ENCODE measurements at places on chromosomes 12 and 14.

GRCh38 chr12:53267306-53267998 is 647 bp upstream of the ESPL1 start:
- DNase-seq = no peak

- peak; percentile 21 for DNase-seq
These were observed 984.8 kb downstream of the TMEM121 start for GRCh38 chr14:106511006-106511799.

- DNase-seq = no peak
These were observed 91.9 kb downstream of the DPF3 start for GRCh38 chr14:72801836-72802587.

DNA sequence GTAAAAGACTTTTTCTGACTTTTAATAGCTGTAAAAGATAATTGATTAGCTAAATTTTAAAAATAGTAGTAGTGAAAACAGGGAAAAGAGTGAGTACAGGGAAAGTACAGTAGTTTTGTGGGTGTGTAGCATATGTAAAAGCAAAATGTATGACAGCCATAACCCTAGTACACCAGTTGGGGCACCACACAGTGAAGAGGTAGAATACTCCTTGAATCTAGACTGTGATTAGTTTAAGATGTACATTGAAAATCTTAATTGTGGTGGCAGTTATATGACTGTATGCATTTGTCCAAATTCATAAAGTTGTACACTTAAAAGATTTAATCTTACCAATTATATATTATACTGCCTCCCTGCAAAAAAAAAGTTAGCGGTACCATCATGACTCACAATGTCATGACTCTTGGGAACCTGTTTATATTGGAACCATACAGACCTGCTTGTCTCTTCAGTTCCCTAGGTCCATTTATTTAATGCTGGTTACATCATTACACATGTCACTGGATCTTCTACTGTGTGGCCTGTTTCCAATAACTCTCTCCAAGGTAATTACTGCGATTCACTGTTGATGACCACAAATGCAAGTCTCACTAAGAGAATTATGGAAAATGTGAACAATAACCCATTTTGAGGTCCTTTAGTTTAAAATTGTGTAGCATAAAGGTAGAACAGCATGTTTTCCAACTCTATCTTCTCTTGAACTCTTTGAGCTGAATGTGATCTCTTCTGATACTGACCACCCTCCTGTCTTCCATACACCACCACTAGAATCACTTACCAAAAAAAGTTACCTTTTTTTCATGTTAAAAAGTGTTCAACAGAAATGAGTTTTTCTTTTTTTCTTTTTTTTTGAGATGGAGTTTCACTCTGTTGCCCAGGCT is 264.2 kb upstream of the AMIGO2 start:
- no peak for DNase-seq

DNA sequence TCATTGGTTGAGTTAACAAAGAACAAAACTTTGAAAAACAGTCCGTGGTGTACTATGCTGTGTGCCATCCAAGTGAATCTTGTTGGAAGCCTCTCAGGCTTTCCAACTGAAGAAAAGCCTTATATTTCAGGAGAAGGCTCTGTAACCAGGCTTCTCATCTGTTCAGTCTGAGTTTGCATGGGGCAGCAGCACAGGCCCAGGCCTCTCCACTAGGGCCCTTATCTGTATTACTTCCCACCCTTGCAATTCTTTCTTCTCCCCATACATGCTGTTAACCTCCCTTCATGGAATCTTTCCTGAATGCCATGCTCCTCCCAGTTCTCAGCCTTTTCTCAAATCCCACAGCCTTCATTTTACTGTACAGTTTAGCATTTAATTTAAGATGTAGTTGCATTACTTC is 28.3 kb downstream of the FRMD6 start:
- no peak for DNase-seq

- no peak for DNase-seq
These were observed 14.1 kb downstream of the GPX2 start for GRCh38 chr14:64928239-64929013.

DNA sequence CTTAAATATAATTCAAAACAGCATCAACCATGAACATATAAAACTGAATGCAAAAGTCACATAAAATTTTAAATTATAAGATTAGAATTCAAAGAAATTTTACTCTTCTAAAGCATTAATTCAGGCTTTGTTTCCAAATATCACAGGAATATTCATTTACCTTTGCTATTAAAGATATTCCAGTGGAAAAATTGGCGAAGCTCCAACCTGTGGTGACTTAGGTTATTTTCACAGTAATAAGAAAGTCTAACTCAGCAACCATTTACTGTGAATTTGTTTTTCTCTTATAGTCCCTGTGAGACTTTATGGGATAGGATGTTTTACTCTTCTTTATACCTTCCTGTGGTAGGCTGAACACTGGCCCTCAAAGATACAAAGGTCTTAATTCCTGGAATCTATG is 3.2 kb downstream of the WDR89 start:
- no peak for DNase-seq

- no peak for DNase-seq
These were observed 10.3 kb upstream of the SP7 start for GRCh38 chr12:53346491-53346890.

DNA sequence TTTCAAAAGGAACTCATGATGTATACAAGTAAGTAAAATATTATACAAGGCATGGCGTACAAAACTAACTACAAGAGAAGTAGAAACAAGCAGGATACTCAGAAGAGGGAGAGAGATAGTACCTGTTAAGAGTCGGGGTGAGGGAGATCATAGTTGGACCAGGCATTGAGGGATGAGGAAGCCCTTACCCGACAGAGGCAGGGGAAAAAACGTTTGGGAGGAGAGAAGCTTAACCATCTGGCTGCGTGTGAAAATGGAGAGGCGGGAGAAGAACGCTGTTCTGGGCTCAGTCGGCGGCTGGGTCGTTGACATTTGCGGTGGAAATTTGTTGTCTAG is 575 bp upstream of the FMNL3 start:
- DNase-seq = no peak

GRCh38 chr12:58277231-58277630 is 335.9 kb downstream of the ATP23 start:
- no peak for DNase-seq

- DNase-seq = no peak
These were observed 321.3 kb downstream of the AEBP2 start for GRCh38 chr12:19760611-19761010.

DNA sequence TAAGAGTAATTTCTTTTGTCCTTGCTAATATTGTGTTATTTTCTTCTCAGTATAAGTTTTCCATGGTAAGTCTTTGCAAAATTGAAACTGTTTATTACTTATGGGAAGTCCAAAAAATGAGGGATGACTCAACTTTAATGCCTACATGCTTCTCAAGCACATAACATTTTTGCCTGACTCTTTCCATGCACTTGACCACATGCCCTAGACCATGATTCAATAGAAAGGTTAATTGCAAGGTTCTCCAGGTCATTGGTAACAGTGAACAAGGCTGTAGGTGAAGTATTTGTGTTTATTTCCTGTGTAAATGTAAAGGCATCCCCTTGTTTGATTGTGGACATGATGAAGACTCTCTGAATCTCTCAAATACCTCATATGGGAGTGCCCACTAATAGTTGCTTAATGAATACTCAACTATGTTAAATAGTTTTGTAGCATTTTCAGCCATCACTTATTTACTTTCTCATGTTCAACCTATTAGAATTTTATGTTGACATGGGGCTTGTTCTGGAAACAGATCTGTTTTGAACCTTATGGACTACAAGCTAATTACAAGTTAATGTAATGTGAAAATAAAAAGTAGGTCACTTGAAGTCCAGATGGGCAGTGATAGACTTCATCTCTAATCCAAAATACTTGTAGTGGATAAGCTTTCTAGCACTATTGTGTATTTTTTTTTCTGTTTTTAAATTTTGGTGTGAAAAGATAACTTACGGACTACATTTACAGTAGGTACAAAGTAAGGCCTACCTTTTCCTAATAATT is 131.7 kb downstream of the TMTC2 start:
- no peak for DNase-seq

- peak; percentile 9 for DNase-seq
These were observed 503 bp downstream of the FBXO21 start for GRCh38 chr12:117189725-117190209.

DNA sequence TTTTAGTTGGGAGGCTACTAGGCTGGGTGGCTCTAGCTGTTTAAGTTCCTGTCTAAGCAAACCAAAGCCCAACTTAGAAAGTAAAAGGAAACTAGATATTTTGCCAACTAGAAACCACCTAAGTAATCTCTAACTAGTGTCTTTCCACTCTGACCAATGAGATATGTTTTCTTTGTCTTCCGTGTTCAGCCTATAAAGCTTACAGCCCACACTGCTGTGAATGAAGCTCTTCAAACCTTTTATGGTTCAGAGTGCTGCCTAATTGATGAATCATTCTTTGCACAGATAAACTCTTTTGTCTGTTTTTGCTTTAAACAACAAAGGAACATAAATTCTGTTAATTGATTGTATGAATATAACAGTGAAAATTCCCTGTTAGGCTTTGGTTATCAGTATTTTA is 66.1 kb downstream of the FUT8 start:
- no peak for DNase-seq

GRCh38 chr14:58712357-58712756 is 74.6 kb downstream of the DACT1 start:
- DNase-seq = no peak

GRCh38 chr12:1504895-1505311 is 89.5 kb downstream of the FBXL14 start:
- DNase-seq = no peak

- DNase-seq = no peak
These were observed 886 bp upstream of the METTL17 start for GRCh38 chr14:20988717-20989470.

DNA sequence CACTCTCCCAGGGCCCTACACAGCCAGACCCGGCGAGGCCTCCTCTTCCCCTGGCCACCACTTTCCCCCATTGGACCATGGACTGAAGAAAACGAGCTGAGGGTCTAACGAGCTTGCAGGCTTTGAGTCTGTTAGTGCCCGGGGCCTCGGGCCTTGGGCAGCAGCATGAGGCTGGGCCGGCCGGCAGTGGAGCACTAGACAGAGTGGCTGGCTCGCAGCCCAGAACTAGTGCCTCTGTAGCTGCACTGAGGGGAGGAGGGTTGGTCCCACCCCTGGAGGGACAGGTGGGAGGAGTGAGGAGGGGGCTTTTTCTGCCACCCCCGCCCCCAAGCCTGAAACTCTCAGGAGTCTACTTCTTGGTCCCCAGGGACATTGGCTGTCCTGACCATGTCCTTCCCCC is 38.7 kb downstream of the SLC6A12 start:
- DNase-seq = no peak

DNA sequence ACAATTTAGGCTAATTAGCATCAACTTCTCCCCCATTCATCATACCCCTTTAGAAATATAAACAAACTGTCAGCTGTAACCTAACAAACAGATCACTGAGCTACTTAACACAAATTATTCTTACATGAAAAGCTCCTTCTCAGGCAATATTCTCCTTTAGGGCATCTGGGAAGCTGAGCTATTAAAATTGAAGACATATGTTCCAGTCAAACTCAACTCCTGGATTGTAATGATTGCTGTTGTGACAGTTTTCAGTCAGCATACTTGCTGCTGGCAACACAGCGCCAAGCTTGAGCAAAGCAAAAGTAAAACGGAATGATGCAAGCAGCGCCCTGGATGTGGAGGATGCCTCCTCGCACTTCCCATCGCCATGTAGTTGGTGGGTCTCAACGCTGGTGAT is 82.4 kb downstream of the SLC25A21 start:
- no peak for DNase-seq

- DNase-seq = no peak
These were observed 47.4 kb upstream of the POC1B start for GRCh38 chr12:89573051-89573810.

DNA sequence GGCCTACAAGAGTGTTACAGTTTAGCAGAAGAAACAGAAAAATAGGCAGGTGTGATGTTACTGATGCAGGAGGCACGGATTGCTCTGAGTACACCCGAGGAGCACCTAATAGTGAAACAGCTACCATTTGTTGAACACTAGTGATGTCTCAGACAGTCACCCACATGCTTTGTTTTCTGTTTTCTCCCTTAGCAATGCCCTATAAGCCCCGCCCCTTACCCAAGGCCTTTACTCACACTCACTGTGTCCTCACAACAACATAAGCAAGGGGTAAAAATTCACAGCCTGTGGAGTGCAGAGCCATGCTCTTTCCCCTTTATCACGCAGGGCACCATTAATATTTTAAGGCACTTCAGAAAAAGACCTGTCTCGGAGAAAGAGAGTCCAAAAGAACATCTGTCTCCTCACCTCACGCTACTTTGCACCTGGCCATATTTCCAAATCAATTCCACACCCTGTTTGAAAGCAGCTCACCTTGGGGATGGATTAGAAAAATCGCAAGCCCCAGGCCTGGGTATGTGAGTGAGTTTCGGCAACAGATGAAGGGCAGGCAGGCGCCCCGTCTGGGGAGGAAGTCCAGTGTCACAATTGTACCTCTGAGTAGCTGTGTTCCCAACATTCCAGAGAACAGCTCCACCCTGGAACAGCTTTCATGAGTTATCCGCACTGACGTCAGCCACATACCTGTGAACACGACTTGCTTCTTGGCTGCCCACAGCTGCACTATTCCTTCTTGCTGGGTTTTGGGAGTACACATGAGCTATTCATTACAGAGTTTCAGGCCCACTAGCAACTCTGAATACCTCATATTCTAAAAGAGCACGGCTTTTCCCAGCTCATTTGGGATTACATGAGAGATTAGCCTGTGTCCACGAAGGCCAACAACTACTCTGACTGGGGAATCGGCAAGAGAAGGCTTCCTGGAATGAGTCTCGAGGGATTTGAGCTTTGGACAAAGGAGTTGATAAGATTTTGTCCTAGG is 26.0 kb downstream of the MAPK1IP1L start:
- no peak for DNase-seq

GRCh38 chr12:22691319-22691718 is 66.3 kb downstream of the ETNK1 start:
- no peak for DNase-seq

DNA sequence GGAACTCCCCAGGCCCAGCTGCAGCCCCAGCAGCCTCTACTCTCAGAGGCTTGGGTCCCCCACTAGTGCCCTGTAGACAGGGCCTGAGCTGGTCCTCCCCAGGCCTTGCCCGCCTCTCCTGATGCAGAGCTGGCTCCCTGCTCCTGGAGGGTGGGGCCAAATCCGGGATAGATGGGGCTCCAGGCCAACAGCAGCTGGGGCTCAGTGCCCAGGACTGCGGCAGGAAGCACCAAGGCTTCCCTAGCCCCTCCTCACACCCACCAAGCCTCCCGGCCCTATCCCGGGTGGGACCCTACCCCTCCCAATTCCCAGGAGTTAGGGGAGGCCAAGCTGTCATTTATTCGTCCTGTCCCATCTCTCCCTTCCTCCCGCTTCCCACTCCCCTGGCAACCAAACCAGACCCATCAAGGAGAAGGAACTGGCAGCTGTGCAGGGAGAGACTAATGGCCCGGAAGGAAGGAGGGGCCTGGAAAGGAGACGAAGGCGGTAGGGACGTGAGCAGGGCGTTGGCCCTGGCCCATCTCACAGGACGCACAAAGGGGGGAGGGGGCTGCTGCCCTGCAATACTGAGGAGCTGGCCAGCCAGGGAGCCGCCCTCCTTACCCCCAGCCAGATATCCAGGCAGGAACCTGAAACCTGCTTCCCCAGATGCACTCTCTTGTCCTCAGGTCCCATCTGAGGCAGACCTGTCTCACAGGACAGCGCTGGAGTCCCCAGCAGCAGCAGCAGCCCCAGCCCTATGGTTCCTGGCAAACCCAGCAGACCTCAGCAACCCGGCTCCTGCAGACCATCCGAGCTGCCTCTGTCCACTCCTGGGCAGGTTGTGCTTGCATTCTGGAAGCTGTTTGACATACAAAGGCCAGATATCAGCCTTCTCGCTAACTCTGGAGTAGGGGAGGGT is 1.6 kb upstream of the PRPH start:
- DNase-seq = no peak

All from stimulated activated CD4-positive, alpha-beta T cell treated with anti-CD3 and anti-CD28 coated beads, Interleukin-15, amount 100 ng/mL, for 1 hour (primary cell).